K562 (cell line): ENCODE measurements at places on chromosomes 1 and 21.

DNA sequence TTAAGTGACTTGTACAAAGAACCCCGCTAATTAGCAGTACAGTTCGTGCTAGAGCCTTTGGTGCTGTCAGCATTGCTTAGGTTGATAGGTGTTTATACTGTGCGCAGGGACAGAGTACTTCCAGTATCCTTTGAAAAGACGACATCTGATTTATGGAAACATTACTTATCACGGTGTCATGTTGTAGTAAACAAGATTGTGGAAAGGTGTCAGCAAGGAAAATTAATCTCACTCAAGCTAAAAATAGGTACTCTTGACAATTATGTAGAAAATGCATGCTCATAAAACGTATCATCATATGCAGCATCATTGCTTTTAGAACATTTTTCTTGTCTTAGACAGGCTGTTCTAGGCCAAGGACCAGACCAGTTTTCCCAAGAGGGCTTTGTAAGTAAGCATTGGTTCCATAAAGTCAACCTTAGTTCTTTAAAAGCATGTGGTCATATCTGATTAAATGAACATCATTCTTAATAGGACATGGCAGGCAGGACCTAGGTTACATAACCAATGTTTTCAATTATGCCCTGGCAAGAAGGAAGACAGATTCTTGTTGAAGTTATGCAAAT, 33.0 kb downstream of the SH3BGR start:
- no peak for DNase-seq

- no peak for DNase-seq
Measured at GRCh38 chr21:37927711-37928110, 11.5 kb upstream of the KCNJ6 start.

DNA sequence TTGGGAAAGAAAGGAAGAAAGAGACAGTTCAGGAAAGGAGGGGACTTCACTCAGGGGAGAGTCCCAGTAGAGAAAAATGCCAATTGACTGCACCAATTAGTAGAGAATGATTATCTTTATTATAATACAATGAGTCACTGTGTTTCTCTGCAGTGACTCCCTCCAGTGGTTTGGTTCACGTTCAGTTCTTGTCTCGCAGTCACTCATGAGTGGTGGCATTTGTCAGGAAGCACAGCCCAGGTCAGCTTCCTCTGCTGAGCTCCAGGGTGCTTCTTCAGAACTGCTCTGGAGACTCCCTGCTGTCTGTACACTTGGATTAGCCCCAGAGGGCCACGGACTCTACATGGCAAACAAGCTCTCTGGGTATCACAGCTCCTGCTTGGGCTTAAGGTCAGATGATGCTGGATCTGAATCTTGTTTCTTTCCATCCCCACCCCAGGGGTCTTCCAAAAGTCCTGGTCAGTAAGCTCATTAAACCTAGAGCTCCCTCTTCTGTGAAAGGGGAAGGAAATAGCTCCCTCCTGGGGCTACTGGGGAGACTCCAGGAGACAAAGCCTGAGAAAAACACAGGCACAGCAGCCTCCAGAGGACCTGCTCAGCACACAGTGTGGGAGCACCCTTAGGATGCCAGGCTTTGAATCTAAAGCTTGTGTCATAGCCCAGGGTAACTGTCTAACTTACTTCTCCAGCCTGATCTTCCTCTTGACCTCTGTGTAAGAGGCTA, 619.0 kb downstream of the AJAP1 start:
- DNase-seq, result no peak

- no peak for DNase-seq
Measured at GRCh38 chr21:45523411-45524101, 18.7 kb downstream of the SLC19A1 start.

GRCh38 chr21:19343711-19344110, 940.1 kb upstream of the TMPRSS15 start:
- no peak for DNase-seq

DNA sequence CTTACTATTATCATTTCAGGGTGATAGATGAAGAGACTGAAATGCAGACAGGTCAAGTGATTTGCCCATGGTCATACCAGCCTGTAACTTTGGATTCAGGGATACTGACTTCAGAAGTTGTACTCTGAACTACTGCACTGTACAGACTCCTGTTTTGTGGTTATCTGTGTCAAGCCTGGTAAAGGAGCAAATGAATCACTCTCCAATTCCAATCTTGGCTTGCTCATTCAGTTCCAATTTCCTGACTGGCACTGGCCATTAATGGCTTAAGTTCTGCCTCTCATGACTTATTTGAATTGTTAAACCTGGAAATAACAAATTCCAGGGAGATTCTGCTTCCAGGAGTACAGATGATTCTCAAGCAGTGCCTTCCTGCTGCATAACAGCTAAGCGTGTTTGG, 45.4 kb upstream of the PLD5 start:
- no peak for DNase-seq

DNA sequence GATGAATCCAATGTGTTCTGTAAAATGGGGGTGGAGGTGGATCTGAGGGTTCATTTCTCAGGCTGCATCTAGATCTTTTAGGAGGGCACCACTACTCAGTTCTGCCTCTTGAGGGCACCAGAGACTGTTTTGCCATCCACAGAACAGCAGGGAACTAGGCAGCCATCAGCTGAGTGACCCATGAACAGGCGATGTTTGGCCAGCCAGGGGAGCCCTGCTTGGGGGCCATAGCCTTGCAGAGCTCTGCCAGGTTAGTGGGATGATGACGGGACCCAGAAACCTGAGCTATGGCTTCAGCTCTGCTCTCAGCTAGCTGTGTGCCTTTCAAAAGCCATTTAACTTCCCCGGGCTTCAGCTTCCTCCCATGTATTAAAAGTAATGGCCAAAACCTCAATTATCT, 13.4 kb upstream of the NOS1AP start:
- peak; percentile 66 for DNase-seq

GRCh38 chr1:81703391-81703755, 97.4 kb upstream of the ADGRL2 start:
- no peak for DNase-seq

DNA sequence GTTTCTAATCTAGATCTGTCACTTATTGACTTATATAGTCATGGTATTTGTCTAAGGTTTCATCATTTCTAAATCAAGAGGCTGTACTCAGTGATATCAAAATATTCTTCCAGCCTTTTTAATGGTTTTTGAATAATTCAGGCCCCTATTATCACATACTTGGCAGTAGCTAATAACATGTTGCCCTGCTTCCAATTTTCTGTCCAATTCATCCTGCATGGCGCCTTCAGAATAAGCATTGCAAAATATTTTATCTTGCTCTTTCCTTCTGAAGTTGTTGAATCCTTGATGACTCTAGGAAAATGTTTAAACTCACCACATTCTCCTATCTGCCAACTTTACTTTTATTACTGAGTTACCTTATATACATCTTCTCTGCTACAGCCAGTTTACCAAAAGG, 517.2 kb upstream of the B3GALT2 start:
- no peak for DNase-seq

DNA sequence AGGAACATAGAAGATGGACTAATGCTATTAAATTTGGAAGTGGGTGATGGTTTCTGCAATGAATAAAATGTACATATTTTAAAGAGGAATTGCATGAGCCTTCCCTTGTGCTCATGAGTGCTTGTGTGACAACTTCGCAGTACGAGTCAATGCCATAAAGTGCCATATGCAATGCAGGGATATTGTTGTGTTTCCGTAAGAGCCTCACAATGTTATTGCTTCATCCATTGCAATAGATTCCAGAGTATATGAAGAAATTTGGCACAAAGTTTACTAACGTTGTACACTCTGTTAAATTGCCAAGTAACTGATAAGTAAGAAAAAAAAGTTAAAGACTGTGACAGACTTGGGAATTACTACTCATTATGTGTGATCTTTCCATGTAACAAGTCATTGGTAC, 22.3 kb downstream of the BTG3 start:
- no peak for DNase-seq

DNA sequence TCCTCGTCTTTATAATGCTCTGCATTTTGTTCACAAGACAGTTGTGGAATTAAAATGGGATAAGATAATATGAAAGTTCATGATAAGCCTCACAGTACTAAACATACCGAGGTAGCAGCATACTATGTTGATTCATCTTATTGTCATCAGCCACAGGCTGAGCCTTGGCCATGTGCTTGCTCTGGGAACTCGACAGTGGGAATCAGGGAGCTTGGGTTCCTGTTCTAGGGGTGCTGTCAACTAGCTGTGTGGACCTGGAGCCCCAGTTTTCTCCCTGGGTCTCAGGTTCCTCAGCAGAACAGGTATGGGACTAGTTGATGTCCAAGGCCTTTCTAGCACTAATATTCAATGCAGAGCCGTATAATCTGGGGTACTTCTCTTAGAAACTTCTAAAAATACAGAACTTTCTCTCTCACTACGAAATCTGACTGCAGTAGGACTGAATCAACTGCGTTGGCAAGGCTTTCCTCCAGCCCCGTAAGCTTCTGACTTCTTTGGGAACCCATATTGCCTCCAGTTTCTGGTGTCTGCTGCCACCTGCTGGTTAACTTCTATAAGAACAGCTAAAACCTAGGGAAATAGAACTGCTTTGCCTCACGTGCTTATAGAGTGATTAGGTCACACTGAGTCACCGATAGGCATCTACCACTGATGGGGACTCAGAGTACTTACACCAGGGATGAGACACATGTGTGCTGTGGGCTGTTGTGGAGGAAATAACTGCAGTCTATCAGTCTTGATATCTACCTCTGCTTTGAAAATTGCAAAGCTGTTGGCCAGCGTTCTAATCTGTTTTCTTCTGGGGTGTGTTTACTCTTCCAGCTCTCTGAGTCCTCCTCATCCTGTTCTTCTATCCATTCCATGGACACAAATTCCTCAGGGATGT, 110.9 kb downstream of the RGL1 start:
- peak; percentile 78 for DNase-seq

GRCh38 chr1:39969531-39970270, 14.8 kb downstream of the MFSD2A start:
- DNase-seq, result no peak

DNA sequence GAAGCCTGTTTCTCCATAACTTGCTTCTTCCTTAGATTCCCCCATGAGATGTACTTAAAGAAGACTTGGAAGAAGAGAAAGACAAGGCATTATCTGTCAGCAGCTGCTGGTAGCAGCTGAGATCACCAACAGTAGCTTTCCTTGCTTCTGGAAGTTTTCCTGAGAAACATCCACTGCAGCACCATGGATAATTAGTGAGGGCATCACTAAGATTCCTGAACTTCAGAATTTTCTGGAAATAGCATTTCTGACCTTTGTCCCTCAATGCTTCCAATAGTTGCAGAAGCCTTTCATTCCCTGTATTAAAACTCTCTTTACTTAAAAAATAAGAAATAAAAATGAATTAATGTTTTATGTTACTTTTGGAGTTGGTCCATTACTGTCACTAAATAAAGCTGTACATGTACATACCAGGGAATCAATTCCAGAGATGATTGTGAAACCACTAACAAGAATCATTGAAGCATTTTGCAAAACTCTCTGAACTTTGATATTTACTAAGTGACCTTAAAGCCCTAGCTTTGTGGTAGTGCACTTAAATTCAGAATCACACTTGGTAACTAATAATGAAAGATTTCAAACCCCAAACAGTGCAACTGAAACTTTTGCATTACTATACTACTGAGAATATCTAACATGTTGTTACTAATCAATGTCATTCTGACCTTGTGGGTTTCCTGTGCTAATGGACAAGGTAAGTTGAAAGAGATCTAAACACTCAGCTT, at the start of gene CFHR4:
CFHR4 (plus strand) TSS at position 538 of the 725 bp plus-strand sequence; CDS start at position 637, 99 bp downstream.
- no peak for DNase-seq

DNA sequence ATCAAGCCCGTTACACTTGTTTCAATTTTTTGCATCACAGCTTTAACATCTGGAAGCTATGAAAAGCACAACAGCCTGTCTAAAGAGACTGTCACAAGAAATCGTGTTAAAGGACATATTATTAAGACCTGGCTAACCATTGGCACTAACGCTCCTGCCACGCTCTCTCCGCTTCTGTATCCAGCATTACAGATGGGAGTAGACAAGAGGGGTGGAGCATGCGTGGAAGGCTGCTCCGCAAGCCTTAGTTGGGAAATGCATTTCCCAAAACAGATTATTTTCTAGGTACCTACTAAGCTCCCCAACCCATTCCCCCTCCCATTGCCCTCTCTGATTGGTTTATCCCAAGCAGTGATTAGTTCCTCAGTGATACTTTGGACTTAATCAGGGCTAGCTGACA, 72.4 kb downstream of the NTNG1 start:
- no peak for DNase-seq

GRCh38 chr1:230222678-230223077, 155.6 kb downstream of the GALNT2 start:
- DNase-seq, result no peak

DNA sequence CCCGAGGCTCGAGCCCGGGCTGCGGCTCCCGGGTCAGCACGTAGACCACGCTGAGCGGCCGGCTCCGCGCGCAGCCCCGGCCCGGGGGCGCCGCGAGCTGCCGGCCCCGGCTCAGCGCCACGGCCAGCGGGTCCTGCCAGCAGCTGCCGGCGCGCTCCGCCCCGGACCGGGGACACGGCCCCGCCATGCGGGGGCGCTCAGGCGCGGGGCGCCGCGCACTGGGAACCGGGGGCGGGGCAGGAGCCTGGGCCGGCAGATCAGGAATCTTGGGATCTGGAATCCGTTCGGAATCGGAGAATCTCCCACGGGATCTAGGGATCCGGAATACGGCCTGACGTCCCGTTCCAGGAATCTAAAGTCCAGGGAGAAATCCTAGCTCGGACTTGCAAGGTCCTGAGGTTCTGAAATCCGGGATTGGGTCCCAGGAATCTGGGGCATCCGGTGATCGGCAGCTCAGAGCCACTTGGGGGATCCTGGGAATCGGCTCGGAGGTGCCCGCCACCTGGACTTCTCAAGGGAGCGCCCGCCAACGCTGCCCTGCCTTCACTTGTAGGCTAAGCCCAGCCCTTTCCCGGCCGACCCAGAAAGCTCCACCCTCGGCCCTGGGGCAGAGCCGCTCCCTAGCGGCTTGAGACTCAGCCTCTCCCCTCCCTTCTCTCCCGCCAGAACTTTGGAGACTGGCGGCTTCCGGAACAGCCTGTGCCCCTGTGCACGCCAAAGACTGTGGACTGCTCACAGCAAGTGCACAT, at the start of gene MAP3K6:
MAP3K6 (minus strand) TSS at position 551 of the 749 bp plus-strand sequence; CDS start at position 187, 364 bp downstream.
- peak; percentile 91 for DNase-seq

GRCh38 chr21:34635307-34635706, 20.4 kb upstream of the RCAN1 start:
- DNase-seq, result peak; percentile 68

DNA sequence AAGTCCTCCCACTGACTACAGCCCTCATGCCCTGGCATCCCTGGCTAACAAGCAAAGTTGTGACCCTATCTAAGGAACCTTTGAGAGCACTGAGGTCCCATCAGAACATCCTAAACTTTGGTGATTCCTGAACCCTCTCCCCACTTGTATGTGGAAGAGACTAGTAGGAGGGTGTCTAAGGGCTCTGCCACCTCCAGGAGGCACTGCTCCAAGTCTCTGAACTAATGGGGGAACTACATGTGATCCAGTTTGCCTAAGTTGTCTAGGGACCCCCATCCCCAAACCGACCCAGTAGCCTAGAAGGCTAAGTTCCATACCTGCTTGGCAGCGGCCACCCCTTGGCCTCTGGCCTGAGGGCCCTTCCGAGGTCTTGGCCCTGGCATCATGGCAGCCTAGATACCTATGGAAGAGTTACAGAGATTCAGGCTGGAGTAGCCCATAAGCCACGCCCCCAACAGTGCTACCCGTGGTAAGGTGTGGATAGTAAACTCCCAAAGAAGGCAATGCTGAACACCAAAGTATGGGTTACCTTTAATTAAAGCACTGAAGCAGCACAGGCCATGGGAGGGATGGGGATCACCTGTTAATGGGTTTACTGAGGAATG, 1.7 kb downstream of the CC2D1B start:
- DNase-seq, result no peak
